ENCODE measurements at places on chromosomes 12 and 14.

DNA sequence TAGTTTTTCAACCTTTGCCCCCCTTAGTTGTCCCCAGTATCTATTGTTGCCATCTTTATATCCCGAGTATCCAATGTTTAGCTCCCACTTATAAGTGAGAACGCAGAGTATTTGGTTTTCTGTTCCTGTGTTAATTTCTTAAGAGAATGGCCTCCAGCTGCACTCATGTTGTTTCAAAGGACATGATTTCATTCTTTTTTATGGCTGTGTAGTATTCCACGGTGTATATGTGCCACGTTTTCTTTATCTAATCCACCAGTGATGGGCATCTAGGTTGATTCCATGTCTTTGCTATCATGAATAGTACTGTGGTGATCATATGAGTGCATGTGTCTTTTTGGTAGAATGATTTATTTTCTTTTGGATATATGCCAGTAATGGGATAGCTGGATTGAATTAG is 72.0 kb downstream of the GCH1 start:
- no peak for DNase-seq

GRCh38 chr12:58241099-58241498 is 299.7 kb downstream of the ATP23 start:
- DNase-seq, result no peak

- DNase-seq, result no peak
These were observed 624 bp downstream of the RIN3 start for GRCh38 chr14:92513966-92514843.

DNA sequence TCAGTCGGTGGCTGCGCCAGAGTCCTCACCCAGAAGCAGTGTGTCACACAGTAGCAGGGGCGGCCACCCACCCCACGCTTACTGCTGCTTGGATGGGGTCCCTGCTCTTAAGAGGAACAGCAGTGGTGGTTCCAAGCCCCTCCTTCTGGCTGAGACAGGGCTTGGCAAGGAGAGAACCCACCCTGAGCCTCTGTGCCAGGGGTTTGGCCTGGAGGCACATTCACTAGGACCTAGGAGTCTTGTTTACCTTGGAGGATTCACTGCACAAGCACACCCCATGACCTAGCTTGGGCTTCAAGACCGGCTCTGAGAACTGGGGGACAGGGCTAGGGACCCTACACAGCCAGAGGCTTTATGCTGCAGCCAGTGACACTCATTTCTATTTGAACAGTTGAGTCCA is 78.6 kb downstream of the NT5DC3 start:
- DNase-seq, result no peak

DNA sequence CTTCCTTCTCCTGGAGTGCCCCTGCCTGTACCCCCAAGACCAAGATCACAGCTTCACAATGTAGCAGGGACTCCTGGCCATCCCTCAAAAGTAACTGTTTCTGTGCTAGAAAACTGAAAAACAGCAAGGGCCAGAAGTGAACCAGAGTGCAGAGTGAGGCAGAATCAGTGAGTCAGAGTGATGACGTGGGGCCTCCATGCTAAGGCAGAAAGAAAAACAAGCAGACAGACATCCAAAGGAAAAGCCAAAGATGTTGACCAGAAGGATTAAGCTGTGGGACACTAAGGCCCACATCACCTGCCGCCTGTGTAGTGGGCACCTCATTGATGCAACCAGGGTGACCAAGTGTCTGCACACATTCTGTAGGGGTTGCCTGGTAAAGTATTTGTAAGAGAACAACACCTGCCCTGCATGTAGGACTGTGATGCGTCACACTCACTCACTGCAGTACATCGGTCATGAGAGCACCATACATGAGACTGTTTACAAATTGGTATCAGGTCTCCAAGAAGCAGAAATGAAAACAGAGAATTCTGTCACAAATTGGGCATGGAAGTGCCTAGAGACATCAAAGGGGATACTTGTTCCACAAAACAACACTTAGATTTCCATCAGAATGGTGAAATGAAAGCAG is 51.2 kb downstream of the ARMH4 start:
- DNase-seq, result no peak
